Myocyte (in vitro differentiated cells): ENCODE measurements at places on chromosomes 3 and 15.

GRCh38 chr3:56413911-56414310, 54.4 kb downstream of the ERC2 start:
- DNase-seq: no peak

DNA sequence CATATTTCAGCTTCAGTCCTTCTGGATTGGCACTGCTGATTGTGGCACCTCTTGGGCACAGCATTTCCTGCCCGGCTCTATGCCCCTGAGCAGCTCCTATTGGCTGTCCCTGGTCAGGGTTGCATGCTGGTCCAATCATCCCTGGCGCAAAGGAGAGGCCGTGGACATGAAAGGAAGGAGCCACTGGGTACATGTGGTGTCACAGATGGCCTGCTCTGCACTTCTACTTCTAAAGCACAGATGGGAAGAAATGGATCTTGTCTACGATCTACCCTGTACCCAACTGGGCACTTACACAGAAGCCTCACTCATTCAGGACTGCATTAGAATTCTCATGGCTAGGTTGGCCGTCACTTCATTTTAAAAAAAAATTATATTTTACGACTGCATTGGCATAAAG, 232.5 kb downstream of the SHQ1 start:
- DNase-seq: no peak

- DNase-seq: no peak
Observed at GRCh38 chr15:47551079-47551478, 166.2 kb upstream of the SEMA6D start.

- DNase-seq: no peak
Observed at GRCh38 chr3:68116580-68116979, 462.2 kb upstream of the SUCLG2 start.

DNA sequence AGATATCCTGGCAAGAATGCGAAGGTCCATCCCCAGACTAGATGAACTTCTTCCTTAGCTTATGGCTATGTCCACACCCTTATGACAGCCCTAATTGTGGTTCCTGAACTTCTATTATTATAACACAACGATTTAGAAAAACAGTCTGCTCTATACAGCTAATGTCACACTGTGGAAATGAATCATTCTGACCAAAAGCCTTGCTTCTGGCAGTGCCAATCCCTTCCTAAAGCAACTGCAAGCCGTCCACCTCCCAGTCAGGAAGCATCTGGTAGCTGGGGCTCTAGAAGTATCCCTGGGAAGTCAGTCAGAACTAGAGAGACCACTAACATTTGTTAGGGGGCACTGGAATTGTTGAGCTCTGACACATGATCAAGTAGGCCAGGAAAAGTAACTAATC, 45.0 kb downstream of the MYO5A start:
- peak; percentile 91 for DNase-seq
